Activated naive CD4-positive, alpha-beta T cell treated with Interleukin-2 at 50 U/mL for 16 hours (primary cell): ENCODE measurements at places on chromosomes 6 and 20.

DNA sequence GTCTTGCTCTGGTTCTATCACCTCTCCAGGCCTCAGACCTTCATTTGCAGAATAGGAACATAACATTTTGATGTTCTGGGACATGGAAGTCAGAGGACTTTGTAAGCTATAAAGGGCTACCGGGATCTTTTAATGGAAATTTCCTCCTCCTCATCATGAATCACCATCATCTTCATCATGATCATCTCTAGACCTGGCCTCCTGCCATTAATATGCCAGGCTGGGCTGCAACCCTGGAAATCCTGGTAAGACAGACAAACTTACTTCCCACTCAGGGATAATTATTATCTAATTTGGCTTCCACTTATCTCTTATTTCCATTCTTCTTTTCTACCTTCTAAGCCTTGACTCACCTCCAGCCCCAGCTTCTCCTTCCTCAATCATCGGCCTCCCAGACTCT lies 41.0 kb upstream of the MRPS18A start:
- DNase-seq, result no peak

DNA sequence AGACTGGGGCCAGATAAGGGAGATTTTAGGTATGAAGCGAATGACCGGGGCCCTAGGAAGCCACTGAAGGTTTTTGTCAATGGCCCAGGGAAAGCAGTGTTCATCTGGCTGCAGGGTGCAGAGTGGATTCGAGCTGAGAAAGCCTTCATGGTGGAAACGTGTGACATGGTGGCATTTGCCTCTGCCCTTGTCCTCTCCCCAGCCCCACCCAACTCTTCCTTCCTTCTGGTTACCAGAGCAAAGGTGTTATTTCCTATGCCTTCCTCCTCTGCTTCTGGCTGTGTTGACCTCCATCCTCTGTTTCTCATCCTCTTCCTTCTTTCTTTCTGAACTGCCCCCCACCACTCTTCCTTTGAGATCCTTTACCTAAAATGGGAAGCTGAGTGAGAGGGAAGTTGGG lies 195.1 kb upstream of the SUPT3H start:
- no peak for DNase-seq

- DNase-seq, result no peak
Observed at GRCh38 chr6:131303338-131303930, 168.2 kb downstream of the AKAP7 start.

DNA sequence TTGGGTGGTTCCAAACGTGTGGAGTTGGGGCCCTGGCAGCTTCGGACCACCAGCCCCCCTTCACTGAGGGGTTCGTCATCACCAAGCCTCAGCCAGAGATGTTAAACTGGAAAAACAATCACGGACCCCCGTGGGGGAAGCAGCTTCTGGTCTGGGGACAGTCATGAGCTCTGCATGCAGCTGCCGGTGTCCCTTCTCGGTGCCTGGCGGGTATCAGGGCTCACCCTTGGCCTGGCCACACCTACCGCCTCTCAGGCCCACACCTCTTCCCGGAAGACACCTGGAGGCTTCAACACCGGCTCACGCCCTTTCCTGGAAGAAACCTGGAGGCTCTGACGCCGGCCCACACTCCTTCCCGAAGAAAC lies 77.8 kb upstream of the BHLHE23 start:
- no peak for DNase-seq

GRCh38 chr6:153927867-153928266 lies 111.2 kb upstream of the OPRM1 start:
- no peak for DNase-seq

DNA sequence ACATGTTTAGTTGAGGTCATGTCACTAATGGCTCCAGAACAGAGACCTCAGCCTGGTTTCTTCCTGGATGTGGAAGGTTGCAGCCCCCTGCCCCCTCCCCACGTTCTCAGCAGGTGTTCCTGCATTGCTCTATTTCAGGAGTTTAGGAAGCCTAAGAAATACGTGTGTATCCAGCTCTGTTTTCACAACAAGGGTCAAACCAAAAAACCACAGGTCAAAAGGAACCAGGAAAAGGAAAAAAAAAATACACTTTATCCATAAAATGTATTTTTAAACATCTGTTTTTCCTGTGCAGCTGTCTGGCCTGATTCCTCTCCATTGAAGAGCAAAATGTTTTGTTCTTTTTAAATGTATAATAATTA lies 107.9 kb upstream of the PLEKHG1 start:
- DNase-seq, result no peak

DNA sequence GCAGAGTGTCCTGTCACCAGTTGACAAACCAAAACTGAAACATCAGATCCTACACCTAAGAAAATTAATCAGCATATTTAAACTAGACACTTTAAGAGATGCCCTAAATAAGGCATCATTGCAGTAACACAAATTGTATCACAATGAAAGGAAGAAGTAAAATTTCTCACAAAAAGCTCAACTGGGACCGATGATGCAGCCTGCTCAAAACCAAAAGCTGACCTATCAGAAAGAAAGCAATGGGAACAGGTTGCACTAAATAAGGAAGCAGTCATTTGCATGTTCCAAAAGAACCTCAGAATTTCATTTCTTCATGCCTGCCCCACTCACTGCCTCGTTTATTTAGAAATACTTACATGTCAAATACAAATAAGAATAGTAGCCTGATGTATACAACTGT lies 12.1 kb downstream of the HIVEP2 start:
- no peak for DNase-seq

- DNase-seq, result peak; percentile 88
Observed at GRCh38 chr20:38873050-38873581, 53.1 kb upstream of the FAM83D start.

DNA sequence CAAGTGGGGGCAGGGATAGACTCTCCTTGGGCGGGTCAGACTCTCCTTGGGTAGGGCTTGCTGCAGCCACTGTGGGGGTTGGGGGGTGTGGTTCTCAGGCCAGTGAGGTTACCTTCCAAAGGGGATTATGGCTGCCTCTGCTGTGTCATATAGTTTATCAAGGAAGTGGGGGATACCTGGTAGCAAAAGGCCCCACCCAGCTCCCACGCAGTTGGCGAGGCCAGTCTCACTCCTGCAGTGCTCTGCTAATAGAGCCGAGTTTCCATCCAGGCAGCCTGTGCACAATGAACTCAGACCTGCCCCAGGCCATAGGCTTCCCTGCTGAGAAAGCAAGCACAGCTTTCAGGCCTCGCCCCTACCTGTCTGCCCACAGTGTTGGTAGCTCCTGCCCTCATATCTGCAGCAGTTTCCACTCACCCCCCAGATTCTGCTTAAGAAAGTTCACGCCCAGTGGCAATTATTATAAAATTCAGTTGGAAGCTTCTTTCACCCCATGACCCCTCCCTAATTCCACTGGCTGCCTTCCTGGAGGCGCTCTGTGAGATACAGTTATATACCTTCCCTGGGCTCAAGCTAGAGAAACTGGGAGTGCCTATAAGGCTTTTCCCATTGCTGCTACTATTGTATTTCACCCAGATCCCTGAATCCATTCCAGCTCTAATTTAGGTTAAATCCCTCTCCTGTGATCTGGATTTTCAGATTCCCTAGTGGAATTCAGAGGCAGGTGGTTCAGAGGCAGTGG lies 56.1 kb downstream of the HDDC2 start:
- no peak for DNase-seq

DNA sequence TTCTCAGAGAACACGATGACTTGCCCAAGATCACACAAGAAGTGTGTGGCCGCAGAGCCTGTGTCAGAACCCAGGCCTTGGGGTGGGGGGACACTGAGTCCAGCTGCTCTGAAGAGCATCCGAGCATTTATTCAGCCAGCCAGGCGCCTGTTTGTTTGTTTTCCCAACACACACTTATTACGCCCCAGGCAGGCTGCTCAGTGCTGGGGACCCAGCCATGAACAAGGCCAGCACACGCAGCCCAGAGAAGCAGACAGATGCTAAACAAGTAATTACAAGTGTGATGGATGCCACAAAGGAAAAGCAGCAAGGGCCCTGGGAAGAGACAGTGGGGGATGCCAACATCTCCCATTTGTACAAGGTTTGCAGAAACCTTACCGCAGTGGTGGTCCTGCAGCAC lies 19.4 kb upstream of the SIRPA start:
- no peak for DNase-seq

- DNase-seq, result no peak
Observed at GRCh38 chr6:75206576-75207342, 906 bp upstream of the COL12A1 start.

DNA sequence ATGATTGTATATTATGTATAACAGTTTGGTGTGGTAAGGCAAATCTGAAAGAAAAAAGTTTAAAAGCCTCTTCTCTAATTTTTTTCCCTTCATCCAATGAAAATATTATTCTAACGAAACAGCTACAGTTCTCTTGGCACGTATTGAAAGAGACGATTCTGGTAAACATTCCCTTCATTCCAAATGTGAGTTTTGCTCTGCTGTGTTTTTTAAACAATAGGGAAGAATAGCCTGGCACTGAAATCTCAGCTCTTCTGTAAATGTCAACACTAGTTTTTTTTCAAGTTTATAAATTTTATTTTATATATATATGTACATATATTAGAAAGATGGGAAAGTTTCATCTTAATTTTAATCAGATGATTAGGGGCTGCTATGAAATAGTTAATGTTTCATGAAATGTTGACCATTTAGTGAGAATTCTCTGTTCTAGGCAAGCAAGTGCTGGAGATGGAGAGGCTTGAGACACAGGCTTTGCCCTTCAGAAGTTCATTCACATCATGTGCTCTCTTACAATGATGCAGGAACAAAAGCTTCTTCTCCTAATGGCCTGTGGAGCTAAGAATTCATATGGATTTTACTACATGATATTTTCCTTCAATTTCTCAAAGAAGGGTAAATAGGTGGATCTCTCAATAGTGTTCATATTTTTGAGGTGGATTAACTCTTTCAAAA lies 4.1 kb downstream of the PAQR8 start:
- DNase-seq, result no peak

GRCh38 chr20:19701429-19701828 lies 56.6 kb upstream of the RIN2 start:
- DNase-seq, result no peak

GRCh38 chr6:67362976-67363375 lies 1272.1 kb upstream of the ADGRB3 start:
- no peak for DNase-seq

- peak; percentile 84 for DNase-seq
Observed at GRCh38 chr6:30490026-30490876, 942 bp downstream of the HLA-E start.

- no peak for DNase-seq
Observed at GRCh38 chr6:3506751-3507383, 50.0 kb upstream of the SLC22A23 start.

DNA sequence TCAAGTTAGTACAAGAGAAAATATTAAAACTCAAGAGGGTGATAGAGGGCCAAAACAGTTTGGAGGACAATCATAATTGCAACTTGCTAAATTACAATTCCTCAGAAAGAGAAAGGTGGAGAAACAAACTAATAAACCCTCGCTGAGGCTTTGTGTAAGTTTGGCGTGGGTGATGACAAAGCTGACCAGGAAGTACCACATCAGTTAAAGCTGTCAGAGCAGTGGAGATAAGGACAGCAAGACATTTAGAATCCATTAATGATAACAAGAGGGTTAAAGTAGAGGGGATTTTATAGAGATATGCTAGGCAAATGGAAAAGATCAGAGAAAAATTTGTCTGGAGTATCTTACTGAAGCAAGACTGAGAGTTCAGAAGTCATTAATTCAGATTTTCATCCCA lies 334.4 kb downstream of the TFAP2B start:
- no peak for DNase-seq

- no peak for DNase-seq
Observed at GRCh38 chr20:13638162-13638495, 603 bp downstream of the TASP1 start.

DNA sequence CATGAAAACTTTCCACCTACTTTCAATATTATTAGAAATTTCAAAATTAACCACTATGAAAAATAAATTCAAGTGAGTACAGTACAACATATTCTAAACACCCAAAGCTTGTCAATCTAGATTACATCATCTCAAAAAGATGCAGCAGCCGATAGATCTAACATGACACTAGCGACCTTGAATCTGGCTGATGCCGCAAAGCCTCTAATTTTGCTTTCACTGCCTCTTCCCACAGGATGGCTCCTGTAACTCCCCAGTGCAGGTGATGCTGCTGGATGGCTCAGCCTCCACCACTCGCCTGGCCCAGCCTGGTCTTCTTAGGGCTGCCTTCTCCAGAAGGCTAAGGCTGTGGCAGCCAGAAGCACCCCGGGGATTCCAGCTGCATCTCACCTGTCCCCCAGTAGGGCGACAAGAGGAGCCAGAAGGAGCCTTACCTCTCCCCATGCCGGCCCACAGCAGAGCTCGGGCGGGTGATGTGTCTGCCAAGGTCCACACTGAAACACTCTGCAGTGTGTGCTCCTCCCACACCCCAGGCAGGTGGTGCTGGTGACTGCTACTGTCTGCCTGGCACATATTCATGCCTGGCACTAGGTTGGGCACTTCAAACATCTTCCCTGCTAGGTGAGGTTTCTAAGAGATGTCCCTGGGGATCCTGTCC lies 82.1 kb downstream of the SLC23A2 start:
- no peak for DNase-seq

GRCh38 chr6:6927521-6928361 lies 180.0 kb upstream of the RREB1 start:
- no peak for DNase-seq

GRCh38 chr6:71489736-71490135 lies 201.1 kb downstream of the OGFRL1 start:
- no peak for DNase-seq

DNA sequence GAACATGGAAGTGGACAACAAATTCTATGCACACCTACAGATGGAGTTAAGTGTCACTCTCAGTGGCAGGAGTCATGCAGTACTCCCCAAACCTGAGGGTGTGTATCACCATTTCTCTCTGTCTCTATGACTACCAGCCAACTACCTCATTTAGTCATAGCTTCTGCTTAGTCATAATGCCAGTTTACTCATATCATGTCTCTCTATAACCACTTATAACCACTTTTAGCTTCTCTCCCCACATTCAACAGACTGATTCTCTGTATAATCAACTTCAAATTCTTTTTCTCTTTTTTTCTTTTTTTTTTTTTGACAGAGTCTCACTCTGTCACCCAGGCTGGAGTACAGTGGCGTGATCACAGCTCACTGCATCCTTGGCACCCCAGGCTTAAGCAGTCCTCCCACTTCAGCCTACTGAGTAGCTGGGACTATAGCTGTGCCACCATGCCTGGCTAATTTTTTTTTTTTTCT lies 13.8 kb upstream of the GTF3C6 start:
- peak; percentile 53 for DNase-seq

DNA sequence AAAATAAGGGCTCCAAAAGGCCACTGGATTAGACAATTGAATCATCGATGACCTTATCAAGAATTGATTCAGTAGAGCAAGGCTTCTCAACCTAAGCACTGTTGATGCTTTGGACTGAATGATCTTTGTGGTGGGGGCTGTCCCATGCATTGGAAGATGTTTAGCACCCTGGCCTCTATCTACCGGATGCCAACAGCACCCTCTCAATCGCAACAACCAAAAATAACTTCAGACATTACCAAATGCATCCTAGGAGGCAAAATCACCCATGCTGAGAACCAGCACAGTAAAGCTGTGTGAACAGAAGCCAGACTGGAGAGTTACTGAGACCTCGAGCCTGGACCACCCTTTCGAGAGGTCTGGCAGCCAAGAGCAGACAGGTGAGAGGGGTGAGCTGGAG lies 67.5 kb downstream of the TBC1D7 start:
- DNase-seq, result no peak

GRCh38 chr6:12138381-12138780 lies 126.3 kb downstream of the HIVEP1 start:
- DNase-seq, result peak; percentile 13

GRCh38 chr6:160462551-160463109 lies 114.5 kb downstream of the SLC22A3 start:
- peak; percentile 41 for DNase-seq

GRCh38 chr6:11224252-11224965 lies 8.1 kb downstream of the NEDD9 start:
- peak; percentile 55 for DNase-seq

- no peak for DNase-seq
Observed at GRCh38 chr20:62641321-62642050, 817 bp upstream of the SLCO4A1 start.
